Anterior cingulate cortex (tissue), 58 donors: ENCODE measurements at places on chromosomes 6 and 20.
A peak's percentile ranks its signal among the peaks of the same experiment; 100 is the strongest.

DNA sequence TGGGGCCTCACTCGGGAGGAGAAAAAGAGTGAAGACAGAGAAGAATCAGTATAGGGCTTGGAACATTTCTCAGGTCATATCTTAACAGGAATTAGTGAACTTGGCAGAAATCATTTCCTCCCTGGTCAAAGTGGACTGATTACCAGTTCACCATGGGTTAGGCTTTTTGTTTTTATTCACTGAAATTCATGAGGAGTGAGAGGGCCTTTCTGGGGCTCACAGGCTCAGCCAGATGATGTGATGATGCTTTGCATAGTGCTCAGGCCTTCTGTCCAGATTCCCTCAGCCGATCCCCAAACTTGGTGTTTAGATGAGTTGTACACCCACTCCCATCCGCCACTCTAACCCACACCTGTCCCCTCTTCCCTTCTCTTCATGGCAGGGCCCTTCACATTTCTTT lies 32.5 kb downstream of the SRSF3 start:
- no peak for DNase-seq

- DNase-seq = no peak
Measured at GRCh38 chr20:24721891-24722568, 227.0 kb upstream of the CST7 start.

- peak; percentile 34 for DNase-seq
Measured at GRCh38 chr6:151493804-151494234, at the start of gene CCDC170. Gene CCDC170 (plus strand): TSS chr6:151494017. CDS start chr6:151494129, 112 bp downstream.

DNA sequence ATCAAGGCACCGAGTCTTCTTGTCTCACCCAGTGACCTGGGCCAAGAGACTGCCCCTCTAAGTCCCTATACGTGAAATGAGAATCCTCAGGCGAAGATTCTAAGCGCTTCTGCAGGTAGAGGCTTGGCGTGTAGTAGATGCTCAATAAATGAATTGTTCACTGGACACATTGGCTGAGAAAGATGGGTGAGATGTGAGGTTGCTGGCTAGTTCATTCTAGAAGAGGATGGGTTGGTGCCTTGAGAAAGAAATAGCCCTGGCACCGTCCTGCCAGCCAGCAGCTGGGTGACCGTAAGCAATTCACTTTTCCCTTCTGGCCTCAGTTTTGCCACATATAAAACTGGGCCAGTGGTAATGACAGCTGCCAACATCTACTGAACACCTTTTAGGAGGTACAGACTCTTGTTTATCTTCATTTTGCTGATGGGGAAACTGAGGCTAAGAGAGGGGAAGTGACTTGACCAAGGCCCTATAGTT lies 1.4 kb downstream of the SRC start:
- no peak for DNase-seq

- DNase-seq = no peak
Measured at GRCh38 chr6:126888727-126889725, 229.4 kb upstream of the RSPO3 start.

DNA sequence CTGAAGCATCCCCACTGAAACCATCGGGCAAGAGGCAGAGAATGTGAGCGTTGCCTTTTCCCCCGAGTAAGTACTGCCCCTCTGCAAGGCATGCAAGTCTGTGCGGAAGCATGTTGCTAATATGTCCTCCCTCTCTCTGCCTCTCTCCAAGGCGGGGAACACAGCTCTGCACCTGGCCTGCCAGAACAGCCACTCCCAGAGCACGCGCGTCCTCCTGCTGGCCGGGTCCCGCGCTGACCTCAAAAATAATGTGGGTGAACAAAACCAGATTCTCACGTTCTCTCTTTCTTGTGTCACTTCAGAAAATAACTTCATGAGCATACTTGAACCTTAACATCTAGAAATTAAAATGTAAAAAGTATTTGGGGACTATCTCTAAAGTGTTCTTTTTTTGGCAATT lies 26.4 kb downstream of the LYRM2 start:
- no peak for DNase-seq

DNA sequence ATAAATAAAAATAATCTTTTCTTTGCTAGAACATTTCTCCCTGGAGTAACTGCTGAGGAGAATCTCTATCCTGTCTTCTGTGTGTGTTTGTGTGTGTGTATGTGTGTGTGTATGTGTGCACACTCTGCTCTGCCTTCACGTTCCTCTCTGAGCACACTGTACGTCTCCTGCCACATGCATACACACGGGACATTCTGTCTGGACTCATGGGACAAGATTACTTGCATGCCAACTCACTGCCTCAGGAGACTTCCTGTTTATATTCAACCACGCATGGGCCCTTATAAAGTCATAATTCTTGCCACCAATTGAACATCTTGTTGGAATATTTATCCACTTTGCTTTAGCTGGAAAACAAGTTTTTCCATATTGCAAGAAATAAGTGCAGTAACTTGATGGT lies 930.6 kb downstream of the KIF16B start:
- no peak for DNase-seq

- DNase-seq = no peak
Measured at GRCh38 chr6:10746915-10747250, 722 bp upstream of the TMEM14B start.

DNA sequence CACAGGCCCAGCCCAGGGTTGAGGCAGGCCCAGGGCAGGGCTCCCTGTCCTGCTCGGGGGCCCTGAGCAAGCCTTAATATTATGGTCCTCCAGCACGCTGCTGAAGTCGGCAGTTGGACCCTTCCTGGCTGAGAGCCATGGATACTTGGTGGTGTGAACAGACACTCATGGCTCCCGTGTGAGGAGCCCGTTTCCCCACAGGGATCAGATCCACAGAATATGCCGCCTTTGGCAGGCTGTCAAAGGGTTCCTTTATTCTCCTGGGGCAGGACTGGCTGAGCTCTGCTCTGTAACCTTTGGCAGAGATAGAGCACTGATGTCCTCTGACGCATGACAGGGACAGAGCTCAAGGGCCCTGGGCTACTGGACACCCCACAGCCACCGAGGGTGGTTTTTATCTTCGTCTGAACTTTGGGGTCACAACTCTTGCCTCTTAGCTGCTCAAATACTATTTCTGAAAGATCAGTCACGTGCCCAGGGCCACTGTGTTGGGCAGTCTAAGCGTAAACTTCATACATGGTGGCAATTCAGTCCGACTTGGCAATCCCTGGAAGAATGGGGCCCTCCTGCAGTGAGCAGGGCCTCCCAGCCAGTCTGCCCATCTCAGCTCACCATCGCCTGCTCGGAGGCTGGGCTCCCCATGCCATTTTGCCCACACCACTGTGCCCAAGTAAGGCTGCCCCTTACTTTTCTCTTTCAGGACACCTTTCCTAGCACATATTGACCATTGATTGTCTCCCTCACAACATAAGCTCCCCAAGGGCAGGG lies 49.1 kb downstream of the TTI1 start:
- DNase-seq = no peak

DNA sequence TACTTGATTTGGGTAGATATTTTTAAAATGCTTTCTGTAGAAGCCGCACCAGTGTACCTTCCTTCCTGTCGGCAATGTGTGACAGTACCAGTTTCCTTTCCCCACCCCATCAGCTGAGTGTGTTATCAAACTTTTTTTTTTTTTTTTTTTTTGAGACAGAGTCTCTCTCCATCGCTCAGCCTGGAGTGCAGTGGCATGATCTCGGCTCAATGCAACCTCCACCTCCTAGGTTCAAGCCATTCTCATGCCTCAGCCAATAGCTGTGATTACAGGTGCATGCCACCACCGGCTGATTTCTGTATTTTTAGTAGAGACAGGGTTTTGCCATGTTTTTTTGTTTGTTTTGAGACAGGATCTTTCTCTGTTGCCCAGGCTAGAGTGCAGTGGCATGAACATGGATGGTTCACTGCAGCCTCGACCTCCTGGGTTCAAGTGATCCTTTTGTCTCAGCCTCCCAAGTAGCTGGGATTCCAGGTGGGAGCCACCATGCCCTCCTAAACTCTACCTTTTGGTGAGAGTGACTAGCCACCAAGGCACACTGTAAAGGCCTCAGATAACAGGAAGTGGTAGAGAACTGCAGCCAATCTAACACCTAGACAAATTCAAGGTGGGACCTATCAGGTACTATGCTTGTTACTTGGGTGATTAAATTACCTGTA lies 26.5 kb upstream of the ZBTB22 start:
- DNase-seq = no peak

GRCh38 chr6:46098678-46099077 lies 31.1 kb upstream of the ENPP4 start:
- peak; percentile 66 for DNase-seq

DNA sequence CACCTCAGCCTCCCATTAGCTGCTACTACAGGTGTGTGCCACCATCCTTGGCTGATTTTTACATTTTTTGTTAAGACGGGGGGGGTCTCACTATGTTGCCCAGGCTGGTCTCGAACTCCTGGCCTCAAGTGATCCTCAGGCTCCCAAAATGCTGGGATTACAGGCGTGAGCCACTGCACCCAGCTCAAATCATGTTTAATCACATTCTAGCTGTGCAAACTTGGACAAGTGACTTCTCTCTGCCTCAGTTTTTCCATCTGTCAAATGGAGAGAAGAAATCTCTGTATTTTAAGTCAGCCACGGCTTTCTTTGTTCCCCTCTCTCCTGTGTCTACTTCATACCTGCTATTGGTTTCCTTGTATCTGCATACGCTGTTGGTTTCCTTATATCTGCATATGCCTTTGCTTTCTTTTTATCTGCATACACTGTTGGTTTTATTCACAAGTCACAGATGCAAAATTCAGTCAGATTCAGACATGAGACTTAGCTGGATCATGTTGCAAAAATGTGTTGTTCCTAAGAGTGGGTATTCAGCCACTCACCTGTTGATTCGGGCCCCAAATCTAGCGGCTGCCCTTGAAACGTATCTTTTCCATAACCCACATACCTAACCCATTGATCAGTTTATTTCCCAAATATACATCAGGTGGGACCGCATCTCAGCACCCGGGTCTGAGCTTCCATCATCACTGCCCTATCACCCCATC lies 30.2 kb downstream of the SULF2 start:
- DNase-seq = no peak

GRCh38 chr6:166464068-166465002 lies 81.6 kb upstream of the MPC1 start:
- DNase-seq = no peak

DNA sequence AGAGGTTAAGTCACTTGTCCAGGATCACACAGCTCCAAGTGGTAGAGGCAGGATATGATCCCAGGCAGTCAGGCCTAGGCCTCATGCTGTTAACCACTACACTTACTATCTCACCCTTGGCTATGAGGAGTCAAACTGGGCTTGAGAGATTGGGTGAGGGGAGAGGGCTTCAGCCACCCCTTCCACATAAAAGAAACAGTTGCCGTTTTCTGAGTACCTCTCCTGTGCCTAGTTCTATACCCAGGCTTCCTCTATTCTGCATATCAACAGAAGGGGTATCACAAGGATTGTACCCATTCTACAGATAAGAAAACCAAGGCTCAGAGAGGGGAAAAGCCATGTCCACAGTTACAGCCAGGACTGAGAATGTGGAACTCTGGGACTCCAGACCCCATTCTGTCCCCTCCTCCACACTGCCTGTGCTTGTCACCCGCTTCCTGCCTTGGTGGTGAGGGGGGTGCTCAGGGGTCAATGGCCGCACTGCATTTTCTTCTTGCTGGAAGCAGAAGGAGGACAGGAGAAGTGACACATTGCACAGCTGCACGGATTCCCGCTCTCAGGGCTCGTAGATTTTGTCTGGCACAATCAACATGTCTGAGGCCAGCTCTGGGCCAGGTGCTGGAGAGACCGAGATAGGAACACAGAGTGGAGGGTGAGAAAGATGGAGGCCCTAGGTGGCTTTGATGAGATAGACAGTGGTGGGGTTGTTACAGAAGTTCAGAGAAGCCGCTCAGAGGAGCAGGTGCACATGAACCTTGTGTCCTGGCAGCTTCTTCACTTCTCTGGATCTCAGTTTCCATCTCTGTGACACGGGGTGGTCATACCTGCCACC lies 108.4 kb upstream of the PTPN1 start:
- DNase-seq = no peak

DNA sequence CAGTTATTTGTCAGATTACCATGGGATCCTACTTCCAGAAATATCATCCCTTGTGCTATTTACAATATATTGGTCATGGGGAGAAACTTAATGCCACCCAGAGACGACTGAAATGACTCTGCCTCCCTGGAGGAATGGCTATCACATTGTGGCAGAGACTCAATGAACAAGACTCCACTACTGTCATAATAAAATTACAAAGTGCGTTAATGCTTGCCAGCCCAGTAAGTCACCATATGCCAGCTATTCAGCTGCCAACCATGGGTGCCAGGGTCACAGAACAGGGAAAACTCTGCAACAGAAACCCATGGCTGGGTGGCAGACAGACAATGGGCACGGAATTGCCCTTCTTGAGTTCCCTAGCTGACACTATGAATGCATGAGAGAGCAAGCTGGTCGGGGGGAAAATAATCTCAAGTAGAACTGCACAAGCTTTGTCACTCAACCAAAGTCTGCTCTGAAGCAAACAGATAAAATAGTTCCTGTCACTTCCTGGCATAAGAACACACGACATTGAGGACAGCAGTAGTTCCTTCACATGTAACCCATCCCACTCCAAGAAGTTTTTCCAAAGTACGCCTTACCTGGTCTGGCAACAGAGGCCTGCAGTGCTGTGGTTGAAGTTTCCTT lies 32.1 kb downstream of the TP53INP2 start:
- DNase-seq = no peak

- peak; percentile 3 for DNase-seq
Measured at GRCh38 chr20:21682521-21682954, 22.9 kb upstream of the PAX1 start.

DNA sequence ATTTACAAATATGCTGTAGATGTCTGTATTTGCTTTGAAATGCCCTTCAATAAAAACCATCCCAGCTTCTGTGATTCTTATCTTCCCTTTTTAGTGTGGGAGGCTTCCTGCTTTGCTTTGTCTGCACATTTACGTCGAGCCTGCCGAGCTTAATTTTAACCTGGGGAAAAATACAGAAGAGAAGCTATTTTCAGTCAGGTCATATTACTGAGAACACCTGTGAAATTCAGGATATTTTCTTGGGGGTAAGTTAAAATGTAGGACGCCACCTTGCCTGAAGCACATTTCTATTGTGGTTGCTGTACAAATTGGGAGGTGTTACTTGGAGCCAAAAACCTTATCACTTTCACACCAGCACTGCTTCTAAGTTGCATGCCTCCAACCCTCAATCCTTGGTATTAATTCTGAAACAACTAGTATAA lies 43.6 kb upstream of the FUCA2 start:
- DNase-seq = no peak

DNA sequence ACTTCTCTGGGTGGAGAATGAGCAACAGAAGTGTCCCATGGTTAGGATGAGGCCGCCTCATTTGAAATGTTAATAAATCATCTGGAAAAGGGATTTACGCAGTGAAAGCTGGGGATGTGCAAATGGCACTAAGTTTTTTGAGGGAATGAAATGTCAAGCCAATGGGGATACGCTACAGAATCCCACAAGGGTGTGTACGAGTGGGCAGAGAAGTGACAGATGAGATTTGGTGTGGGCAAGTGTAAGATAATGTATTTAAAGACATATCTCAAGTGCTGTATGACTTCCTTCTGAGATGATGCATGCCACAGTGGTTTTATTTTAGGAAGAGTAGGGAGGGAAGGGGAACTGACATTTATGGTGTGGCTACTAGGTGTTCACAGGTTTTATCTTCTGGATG lies 100.6 kb downstream of the LRFN2 start:
- no peak for DNase-seq
